ENCODE measurements at places on chromosomes 7 and 10.
A peak's percentile ranks its signal among the peaks of the same experiment; 100 is the strongest.

DNA sequence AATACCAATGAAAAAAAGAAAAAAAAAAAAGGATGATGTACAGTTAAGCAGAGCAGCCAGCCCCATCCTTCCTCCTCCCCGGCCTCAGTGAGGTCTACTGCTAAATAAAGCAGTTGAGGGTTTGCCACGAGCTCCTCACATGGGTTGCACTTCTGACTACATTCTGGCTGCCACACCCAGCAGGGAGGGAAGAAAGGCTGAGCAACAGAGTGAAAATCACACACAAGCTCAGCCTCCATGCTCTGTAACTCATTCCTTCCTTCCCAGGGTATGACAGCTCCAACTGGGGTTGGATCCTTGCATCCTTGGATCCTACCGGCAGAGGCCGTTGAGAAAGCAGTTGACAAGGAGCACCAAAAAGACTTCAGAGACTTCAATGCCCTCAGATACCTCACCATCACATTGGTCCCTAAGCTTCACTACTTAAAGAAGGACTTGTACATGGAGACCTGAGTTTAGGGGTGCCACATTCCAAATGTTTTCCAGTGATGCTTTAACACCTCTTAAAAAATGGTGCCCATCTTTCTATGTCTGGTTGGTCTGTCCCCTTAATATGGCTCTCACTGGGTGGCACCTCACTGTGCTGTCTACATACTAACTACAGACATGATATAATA is 52.9 kb upstream of the PIK3CG start:
- DNase-seq, result no peak

DNA sequence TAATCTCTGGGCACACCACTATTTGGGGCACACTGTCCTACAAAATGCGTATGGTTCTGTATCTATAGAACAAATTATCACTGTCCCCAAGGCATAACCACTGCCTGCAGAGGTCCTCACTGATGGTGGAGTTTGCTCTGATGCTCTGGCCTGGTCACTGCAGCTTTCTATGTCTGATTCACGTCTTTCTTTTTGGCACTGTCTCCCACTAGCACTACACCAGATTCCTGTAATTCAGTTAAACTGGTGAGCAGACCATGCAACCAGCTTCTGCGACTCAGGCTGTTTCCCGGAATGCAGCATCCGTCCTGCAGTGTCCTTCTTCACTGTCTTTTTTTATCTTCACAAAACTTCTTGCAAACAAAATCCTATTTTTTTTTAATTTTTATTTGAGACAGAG is 112.8 kb downstream of the KLF6 start:
- no peak for DNase-seq

- peak; percentile 48 for DNase-seq
Measured at GRCh38 chr7:1533547-1534329, 3.2 kb downstream of the MAFK start.

- no peak for DNase-seq
Measured at GRCh38 chr7:119724041-119724792, 548.8 kb upstream of the KCND2 start.

- DNase-seq, result no peak
Measured at GRCh38 chr10:51861051-51861450, 161.7 kb upstream of the CSTF2T start.

GRCh38 chr7:28452681-28453080 is 40.4 kb downstream of the CREB5 start:
- no peak for DNase-seq

GRCh38 chr7:31828520-31828919 is 141.5 kb downstream of the PPP1R17 start:
- DNase-seq, result no peak

- peak; percentile 33 for DNase-seq
Measured at GRCh38 chr7:116671681-116672595, at the start of gene MET. Gene MET (plus strand): TSS chr7:116672196. CDS start chr7:116699085, 26,889 bp downstream.

DNA sequence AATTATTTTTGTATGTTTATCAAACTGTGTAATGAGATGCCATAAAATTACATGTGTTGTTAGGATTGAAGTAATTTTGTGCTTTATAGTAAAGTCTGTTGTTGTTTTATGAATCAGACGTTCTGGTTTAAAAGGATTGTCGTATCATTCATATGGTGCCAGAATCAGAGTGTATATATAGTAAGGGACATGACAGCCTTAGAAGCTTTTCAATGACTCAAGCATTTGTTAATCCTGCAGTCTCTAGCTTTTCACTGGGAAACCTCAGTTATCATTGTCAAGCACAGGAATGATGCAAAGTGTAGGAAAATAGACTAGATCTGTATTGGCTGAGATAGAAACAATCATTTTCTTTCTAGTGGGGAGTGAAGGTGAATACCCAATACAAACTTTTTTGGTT is 57.5 kb downstream of the TRRAP start:
- no peak for DNase-seq

DNA sequence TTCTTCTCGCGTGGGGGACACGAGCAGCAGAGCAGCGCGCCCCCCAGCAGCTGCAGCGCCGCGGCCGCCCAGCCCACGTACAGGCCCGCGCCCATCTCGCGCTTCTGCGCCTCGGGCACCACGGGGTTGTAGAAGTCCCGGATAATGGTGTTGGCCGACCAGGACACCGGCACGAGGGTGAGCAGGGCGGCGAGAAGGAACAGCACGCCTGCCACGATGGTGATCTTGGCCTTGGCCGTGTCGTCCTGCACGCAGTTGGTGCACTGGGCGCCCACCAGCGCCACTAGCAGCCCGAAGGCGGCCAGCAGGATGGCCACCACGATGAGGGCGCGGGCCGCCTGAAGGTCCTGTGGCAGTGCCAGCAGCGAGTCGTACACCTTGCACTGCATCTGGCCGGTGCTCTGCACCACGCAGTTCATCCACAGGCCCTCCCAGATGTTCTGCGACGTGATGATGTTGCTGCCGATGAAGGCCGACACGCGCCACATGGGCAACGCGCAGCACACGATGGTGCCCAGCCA is 529 bp downstream of the CLDN3 start:
- no peak for DNase-seq

GRCh38 chr7:8442814-8443304 is 9.4 kb downstream of the NXPH1 start:
- peak; percentile 38 for DNase-seq

- no peak for DNase-seq
Measured at GRCh38 chr7:156347132-156347531, 293.4 kb upstream of the RNF32 start.

DNA sequence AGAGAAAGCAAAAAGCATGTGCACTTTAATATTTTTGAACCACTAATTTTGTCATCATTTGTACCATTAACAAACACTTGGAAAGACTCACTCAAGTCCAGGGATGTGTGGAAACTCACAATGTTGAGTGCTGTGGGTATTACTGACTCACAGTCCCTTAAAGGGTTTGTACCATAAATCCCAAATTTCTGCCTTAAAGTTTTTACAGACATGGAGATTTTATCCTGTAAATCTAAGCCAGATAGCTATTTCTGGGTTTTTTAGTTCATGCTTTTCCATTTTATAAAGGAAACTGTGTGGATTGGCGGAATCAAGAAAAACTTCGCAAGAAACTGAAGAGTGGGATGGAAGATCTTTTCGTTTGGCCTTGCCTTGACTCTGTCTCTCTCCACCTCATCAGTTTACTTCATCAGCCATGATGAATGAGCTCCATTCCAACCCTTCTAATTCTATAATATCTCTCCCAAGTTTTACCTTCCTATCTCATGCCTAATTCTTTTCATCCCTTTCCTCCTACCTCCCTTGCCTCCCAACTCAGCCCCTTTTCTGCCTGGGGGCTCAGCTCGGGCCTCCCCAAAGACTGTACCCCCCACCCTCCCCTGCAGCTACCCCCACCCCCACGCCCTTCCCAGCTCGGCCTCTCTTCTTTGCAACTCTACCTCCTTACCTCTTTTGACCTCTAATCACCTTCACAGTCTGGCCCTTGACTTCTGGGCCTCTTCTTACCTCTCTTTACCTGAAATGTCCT is 218.5 kb upstream of the MKLN1 start:
- no peak for DNase-seq

DNA sequence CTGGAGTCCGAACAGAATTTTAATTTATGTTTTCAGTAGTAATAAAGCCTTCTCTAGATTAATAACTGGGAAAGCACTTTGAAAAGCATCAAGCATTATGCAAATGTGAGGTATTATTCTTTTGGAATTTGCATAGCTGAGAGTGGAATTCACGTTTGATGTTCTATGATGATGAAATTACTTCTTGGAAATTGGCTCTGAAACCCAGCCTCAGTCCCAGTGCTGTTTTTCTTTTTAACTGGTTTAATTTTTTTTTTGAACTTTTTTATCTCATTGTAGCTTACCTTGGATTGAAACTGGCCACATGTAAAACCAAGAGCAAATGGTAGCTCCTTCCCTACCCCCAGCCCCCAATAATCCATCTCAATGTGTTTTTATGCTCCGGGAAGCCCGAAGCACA is 1.2 kb downstream of the TBXAS1 start:
- no peak for DNase-seq

GRCh38 chr7:44982535-44982923 is 3.7 kb upstream of the MYO1G start:
- no peak for DNase-seq

DNA sequence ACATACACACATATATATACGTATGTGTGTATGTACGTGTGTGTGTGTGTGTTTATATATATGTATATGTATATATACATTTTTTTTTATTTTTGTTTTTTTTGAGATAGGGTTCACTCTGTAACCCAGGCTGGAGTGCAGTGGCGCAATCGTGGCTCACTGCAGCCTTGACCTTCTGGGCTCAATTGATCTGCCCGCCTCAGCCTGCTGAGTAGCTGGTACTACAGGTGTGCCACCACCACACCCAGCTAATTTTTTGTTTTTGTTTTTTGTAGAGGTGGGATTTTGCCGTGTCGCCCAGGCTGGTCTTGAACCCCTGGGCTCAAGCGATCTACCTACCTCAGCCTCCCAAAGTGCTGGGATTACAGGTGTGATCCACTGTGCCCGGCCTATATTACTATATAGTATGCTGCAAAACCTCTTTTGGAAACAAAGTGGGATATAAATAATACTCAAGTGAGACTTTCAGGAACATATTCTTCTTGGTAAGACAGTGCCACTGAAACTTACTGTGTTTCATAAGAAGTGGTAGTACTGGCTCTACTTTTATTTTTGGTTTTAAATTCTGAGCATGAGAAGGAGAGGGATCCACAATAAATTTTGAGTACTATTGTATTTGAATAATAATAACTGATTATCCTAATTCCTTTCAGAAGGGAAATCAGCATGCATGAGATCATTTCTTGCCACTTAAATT is 51.0 kb downstream of the MLLT10 start:
- no peak for DNase-seq

GRCh38 chr10:93715345-93715744 is 13.0 kb upstream of the FRA10AC1 start:
- DNase-seq, result no peak

- DNase-seq, result no peak
Measured at GRCh38 chr10:129869596-129870473, 94.2 kb downstream of the EBF3 start.

GRCh38 chr7:128858380-128859231 is 4.0 kb upstream of the ATP6V1F start:
- no peak for DNase-seq

GRCh38 chr7:106017657-106018056 is 54.6 kb downstream of the CDHR3 start:
- DNase-seq, result no peak

GRCh38 chr7:40057292-40057691 is 77.1 kb downstream of the MPLKIP start:
- no peak for DNase-seq

GRCh38 chr7:150313870-150314269 is 9.3 kb upstream of the LRRC61 start:
- DNase-seq, result no peak

GRCh38 chr10:4776234-4776638 is 49.8 kb upstream of the AKR1E2 start:
- no peak for DNase-seq

DNA sequence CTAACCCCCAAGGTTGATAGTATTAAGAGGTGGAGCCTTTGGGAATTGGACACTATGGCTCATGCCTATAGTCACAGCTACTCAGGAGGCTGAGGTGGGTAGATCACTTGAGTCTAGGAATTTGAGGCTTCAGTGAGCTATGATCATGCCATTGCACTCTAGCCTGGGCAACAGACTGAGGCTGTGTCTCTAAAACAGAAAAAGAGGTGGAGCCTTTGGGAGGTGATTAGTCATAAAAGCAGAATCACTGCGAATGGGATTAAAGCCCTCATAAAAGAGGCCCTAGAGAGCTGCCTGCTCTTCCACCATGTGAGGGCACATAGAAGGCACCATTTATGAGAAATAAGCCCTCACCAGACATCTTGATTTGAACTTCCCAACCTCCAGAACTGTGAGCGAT is 81.9 kb downstream of the SKAP2 start:
- DNase-seq, result no peak

- DNase-seq, result no peak
Measured at GRCh38 chr7:150567169-150567568, at the start of gene GIMAP4. Gene GIMAP4 (plus strand): TSS chr7:150567390. CDS start chr7:150569902, 2,512 bp downstream.

GRCh38 chr10:69446650-69447151 is 4.6 kb upstream of the TSPAN15 start:
- DNase-seq, result no peak

DNA sequence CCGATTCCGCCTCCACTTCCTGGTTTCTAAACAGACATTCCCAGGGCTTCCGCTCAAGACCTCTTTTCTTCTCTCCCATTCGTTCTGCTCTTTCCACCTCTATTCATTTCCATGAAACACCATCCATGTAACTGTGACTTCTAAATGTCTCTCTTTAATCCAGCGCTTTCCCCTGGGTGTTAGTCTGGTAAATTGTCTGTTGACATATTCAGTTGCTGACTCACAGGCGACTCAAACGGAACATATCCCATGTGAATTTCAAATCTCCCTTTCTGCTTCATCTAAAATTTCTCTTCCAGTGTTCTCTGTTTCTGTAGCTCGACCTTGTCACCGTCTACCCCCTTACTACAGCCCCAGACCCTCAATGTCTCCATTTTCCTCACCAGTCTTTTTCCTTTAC is 119.1 kb downstream of the PFKFB3 start:
- no peak for DNase-seq

DNA sequence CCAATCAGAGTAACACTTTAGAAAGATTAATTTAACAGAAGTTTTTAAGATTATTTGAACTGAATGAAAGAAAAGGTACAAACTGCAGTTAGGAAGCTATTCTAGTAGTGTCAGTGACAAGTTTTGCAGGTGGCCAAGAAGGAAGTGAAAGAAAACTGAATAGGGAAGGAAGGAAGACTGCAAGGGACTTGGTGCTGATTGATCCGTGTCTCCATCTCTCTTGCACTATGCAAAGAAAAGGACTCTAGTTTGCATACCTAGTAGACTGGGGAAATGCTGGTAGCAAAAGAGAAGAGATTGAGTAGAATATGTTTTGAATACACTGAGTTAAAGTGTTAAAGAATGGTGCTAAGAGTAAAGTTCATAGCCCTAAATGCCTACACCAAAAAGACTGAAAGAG is 33.0 kb downstream of the OR6V1 start:
- no peak for DNase-seq

GRCh38 chr7:104306793-104307192 is 21.6 kb upstream of the LHFPL3 start:
- DNase-seq, result no peak

DNA sequence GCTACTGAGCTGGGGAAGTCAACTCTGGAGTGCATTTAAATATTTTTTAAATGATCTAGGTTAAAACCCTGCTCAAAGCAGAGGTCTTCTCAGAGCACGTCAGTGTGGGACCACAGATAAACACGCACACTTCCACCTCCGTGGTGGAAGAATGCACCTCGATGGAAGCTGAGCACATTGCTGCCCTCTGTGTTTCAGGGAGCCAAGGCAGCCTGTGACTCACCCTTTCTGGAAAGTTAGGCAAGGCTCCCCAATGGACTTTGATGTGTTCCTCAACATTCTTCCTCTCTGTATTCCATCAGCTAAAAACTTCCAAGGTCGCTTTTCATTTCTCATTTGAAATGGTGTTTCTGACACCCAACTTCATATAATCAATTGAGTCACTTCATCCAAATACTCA is 170.8 kb upstream of the KMT2E start:
- no peak for DNase-seq

All from activated naive CD4-positive, alpha-beta T cell treated with Interleukin-2 at 50 U/mL for 16 hours (primary cell).